ENCODE measurements at places on chromosomes 12 and 14. TPM values are rescaled to one million over a fixed set of nuclear protein-coding genes. Genes with fewer than 3 reads are reported as not detected.

DNA sequence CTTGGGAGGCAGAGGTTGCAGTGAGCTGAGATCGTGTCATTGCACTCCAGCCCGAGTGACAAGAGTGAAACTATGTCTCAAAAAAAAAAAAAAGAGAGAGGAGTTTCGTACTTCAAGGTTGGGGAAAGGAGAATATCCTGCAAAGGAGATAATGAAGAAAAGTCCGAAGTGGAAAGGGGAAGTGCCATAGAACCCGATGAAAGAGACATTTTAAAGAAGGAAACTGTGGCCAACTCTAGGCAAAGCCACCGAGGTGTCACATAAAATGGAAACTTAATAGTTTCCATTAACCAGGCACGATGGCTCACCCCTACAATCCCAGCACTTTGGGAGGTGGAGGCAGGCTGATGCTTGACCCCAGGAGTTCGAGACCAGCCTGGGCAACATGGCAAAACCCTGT is 15.0 kb upstream of the LTBP2 start:
- no peak for DNase-seq

LTBR gene
- total RNA-seq = 47.9 TPM

DNA sequence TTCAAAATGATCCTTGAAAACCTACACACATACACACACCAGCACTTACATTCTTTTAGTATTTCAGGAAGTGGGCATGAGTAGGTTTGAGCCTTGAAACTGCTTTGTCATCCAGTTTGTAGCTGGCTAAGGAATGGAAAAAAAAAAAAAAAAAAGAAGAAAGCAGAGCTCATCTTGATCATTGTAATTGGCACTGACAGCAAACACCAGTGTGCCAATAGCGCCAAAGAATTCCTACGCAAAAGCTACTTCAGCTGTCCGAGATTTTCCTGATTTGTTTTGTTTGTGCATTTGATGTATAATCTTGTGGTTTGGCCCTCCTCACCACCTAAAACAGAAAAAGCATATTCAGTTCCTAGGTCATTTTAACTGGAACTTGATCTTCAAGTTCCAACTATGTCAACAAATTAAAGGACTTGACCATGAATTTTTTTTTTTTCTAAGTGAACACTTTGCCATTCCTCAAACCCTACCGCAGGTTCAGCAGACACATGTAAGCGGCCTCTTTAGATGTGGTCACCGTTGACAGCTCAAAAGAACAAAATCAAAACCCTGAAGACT is 57.3 kb downstream of the FLRT2 start:
- no peak for DNase-seq

DNA sequence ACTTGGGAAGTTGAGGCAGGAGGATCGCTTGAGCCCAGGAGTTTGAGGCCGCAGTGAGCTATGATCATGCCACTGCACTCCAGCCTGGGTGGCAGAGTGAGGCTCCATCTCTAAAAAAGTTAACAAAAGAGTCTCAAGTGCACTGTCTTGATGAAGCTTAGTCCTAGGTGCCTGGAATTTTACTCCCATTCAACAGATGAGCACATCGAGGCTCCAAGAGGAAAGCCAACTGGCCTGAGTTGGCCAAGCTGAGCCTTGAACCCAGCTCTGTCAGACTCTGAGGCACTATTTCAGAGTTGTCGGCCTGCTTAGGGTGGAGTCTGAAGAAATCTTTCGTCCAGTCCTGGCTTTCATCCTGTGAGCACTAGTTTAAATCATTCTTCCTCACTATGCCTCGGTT is 98.1 kb upstream of the MAP1LC3B2 start:
- no peak for DNase-seq

HOXC12 gene
- total RNA-seq = not detected

PRB2 gene
- total RNA-seq = not detected

OVCH1 gene
- total RNA-seq = not detected

RERG gene
- not detected for total RNA-seq

GRCh38 chr12:52123487-52124186 is 44.1 kb downstream of the SMIM41 start:
- no peak for DNase-seq

DNA sequence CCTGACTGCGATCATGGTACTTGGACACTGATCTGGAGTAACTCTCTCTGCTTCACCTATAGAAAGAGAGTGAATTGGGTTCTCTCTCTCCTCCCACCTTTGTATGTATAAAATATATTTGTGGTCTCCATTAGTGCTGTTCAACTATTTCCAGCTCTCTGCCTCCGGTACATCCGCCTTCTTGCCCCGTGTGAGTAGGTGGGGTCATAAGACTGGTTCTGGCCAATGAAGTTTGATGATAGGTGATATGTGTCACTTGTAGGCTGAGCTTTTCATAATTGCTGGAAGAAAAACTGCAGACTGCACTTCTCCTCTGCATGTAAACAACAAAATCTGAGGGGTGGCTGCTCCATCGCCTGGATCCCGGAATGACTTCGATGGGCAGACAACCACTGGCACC is 210.4 kb downstream of the EXOC5 start:
- no peak for DNase-seq

DNA sequence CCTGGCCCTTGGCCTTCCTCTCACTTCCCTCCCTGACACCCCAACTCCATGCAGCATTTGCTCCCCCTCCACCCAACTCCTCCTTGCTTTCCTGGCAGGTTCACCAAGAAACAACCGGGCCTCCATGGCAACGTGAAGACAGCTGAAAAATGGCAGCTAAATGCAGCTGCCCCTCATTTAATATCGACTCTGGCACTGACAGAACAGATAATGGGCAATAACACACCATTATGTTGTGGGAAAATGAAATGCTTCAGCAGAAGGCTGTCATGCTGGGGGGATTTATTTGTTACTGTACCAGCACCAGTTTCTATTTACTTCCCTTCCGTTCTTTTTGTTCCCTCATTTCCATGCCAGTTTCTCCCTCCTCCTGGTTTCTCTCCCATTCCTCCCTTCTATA is 440.8 kb downstream of the NRXN3 start:
- DNase-seq = no peak

DNA sequence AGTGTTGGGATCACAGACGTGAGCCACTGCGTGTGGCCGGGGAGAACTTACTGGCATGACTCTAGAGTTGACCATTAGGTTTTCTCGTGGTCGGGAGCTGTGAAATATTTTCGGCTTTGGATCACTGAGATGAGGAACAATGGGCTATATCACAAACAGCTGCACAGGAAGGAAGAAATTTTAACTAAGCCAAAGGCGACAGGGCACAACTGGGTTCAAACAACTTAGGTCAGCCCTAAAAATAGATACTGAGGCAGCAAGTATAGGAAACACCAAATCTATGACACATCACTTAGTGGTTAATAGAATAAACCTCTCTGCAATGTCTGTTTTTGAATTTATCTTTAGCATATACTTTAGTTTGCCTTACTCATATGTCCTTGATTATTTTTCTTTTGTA is 162.9 kb downstream of the LRIG3 start:
- DNase-seq = peak; percentile 87

GRCh38 chr12:46205294-46205693 is 63.5 kb downstream of the SLC38A1 start:
- DNase-seq = no peak

DNA sequence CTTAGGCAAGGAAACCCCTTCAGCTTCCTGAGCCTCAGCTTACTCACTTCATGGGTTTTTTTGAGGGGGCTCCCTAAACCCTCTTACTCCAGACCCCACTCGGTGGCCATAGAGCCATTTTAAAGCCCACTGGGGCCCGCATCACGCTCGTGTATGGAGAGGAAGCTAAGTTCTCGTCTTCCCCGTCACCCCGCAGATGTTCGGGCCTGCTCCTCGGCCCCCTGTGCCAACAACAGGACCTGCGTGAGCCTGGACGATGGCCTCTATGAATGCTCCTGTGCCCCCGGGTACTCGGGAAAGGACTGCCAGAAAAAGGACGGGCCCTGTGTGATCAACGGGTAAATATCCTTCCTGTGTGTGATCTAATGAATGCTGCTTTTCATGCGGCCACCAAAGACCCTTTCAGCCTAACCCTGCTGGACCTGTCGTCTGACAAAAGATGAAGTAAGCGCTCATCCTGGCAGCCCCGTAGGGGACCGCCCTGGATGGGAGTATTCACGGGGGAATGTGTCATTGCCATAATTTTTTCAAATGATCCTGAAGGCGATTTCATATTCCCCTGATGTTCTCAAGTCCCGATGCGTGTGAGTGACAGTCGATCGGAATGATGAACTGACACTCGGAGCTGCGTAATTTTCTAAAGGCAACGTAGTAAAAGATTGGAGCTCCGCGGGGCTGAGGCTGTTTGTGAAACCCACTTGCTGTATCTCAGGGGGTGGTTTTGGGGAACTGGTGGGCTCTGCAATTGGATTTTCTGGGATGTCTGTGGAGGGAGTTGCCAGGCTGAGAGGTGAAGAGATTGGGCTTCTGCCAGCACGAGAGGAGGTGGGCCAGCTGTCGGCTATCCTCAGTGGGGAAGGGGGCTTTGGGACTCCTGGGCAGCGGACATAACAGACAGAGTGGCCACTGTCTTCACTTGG is 5.4 kb downstream of the DLK1 start:
- no peak for DNase-seq

CLEC4C gene
- total RNA-seq = not detected

DNA sequence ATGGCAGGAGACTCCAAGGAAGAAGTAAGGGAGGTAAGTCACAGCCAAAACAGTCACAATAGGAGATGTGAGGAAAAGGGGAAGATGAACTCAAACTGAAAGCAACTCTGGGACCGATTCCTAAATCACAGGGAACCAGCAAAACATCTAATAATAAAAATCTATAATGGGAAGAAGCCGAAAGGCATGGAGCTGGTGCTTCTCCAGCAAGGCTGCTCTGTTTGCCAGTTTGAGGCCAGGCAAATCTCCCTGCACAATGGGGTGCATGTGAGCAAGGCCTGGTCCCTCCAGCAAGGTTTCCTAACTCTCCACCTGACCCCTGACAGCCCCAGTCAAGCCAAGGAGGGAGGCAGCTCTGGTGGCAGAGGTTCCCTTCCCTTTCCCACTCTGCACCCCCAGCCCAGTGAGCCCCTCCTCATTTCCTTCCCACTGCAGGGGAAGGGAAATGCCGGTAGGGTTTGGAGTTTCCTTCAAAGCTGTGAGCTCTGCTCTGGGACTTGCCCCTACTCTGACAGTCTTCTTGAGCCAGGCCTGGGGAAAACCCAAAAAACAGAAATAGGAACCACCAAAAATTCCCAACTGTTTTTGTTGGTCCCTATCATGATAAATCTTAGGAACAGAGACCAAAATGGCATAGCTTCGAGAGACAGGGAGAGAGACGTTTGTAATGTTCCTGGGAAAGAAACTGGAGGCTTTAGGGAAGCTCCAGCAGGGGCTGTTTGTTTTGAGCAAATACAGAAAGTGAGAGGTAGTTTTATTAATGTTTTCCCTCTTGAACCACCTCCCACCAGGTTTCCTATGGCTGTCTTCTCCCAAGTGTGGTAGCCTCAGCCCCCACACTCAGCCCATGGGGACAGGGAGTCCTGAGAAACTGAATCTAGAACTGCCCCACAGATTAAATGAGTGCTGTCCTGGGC is 34.6 kb downstream of the FMNL3 start:
- DNase-seq = no peak

- DNase-seq = no peak
Observed at GRCh38 chr14:69398818-69399210, 322 bp downstream of the SLC39A9 start.

- DNase-seq = no peak
Observed at GRCh38 chr12:105876396-105876927, 262.3 kb downstream of the NUAK1 start.

All from dermis microvascular lymphatic vessel endothelial cell (primary cell).